Activated CD4-positive, alpha-beta T cell treated with anti-CD3 and anti-CD28 coated beads, Interleukin-10, Interleukin-2, amounts not matched to agents 100 ng/mL and 50 ng/mL, durations not matched to agents 16 hours and 8 hours (primary cell): ENCODE measurements at places on chromosomes 5 and 9.

GRCh38 chr5:22908586-22908985 lies 55.4 kb upstream of the CDH12 start:
- no peak for DNase-seq

GRCh38 chr5:152094716-152095115 lies 170.1 kb upstream of the GLRA1 start:
- DNase-seq, result no peak

DNA sequence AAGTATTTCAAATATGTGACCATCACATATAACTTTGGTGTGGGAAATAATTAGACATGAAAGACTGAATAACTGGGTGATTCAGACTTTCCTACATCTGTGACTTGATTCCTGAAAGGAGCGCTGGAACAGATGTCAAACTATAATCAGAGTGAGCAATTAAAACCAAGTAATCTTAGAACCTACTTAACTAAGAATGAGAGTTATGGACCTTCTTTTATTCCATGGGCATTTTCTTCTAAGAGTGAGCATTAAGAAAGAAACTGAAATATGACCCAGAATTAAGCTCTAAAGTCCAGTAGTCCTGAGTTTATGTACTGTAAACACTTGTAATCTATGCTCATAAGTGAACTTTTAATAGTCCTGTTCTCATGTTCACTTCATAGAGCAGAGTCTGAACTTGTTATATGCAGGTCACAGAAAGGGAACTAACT lies 68.4 kb downstream of the PAM start:
- no peak for DNase-seq

DNA sequence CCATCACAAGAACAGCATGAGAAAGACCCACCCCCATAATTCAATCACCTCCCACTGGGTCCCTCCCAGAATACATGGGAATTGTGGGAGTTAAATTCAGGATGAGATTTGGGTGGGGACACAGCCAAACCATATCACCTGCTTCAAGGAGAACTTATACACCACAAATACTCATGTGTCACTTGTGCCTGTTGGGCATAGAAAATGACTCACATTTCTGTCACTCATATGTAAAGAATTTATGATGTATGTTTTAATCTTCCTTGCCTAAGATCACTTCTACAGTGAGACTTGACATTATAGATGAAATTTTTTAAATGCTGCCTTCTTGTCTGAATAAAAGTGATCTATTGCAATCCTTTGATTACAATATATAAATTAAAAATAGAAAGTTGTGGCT lies 23.0 kb upstream of the PRDM6 start:
- no peak for DNase-seq

GRCh38 chr5:73307645-73308355 lies 134.8 kb downstream of the TMEM174 start:
- DNase-seq, result no peak

GRCh38 chr5:75681125-75681830 lies 36.0 kb downstream of the POC5 start:
- peak; percentile 47 for DNase-seq

- DNase-seq, result no peak
Measured at GRCh38 chr5:91028499-91028956, 354.6 kb downstream of the ARRDC3 start.

- DNase-seq, result no peak
Measured at GRCh38 chr5:17448877-17449276, 49.2 kb upstream of the TAF11L2 start.

GRCh38 chr5:81361600-81361999 lies 32.3 kb downstream of the ACOT12 start:
- DNase-seq, result no peak

- peak; percentile 35 for DNase-seq
Measured at GRCh38 chr5:54895816-54896341, 89.5 kb downstream of the ESM1 start.

- DNase-seq, result no peak
Measured at GRCh38 chr9:137136881-137137607, 1.9 kb upstream of the GRIN1 start.

DNA sequence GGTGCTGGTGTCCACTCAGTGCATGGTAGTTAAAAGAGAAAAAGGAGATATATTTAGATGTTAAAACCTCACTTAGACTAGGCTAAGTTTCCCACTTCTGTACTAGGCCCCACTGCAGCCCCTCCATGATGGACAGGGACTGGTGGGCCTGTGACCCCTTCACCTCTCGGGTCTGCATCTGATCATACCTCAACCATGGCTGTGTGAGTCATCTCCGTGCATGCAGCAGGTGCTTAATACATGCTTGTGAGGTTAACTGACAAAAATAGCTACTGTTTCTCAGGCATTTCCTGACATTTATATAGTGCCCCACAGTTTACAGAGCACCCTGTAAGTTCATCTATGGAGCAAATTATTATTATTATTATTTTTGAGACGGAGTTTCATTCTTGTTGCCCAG lies 8.4 kb upstream of the URM1 start:
- no peak for DNase-seq

GRCh38 chr5:132424167-132424880 lies 54.8 kb downstream of the SLC22A5 start:
- DNase-seq, result no peak

- DNase-seq, result no peak
Measured at GRCh38 chr9:28616310-28616709, 1043.0 kb upstream of the C9orf72 start.

DNA sequence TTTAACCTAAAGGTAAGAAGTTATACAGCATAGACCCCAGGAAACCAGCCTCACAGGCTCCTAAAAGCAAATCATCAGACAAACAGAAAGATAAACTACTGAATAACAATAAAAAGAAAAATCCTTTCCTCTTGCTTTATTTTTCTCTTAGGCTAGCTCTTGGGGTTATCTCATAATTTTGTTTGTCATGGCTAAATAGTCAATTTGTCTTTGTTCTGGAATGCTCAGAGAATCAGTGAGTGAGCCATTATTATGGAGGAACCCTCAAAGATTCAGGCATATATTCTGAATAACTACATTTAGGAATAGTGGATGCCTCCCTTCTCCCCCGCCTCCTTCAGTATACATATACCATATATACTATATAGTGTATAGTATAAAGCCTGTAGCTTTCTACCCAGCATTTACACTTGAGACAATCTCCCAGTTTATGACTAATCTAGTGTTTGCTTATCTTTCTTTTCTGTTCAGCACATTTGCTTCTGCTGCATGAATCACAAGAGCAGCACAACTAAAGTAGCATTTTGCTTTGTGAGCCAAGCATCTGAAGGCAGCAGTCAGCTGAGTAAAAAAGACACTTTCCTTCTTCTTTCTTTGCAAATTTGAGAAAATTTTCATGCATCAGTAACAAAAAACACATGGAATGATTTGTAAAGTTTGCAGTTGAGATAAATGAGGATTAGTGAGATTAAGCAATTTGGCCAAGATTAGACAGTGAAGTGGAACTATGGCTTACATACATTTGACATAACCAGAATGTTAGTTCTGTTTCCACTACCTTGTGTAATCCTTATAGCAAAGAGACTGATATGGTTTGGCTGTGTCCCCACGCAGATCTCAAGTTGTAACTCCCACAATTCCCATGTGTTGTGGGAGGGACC lies 45.3 kb upstream of the PPP3R2 start:
- DNase-seq, result no peak

GRCh38 chr5:75057561-75057960 lies 5.2 kb upstream of the GCNT4 start:
- DNase-seq, result peak; percentile 37

DNA sequence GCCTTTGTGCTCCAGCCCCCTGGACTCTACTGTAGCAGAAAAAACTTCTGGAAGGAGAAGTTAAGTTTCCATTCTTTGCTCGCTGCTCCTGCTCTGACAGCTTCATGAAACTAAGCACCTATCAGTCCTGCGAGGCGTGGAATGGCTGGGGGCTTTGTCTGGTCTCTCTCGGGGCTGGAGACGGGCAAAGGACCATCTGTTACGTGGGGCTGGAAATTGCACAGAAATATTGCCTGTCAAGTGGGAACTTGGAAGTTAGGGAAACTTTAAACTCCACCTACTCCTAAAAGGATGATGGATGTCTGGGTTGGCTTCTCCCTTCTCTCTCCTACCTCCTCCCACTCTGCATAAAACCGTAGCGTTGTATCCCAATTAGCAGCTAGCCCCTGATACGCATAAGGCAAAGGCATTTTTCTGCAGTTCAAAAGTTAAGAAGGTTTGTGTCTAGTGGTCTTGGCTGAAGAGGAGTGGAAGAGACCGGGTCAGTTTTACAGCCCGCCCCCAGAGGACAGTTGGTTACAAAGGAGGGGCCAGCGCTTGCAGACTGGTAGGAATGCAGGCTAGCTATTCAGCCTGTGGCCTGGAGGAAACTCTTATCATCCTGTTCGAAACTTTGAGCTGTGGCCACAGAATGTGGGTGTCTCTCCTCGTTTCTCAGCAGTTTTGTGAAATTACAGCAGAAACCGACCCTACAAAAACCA lies 1.3 kb downstream of the FBXL7 start:
- DNase-seq, result no peak

DNA sequence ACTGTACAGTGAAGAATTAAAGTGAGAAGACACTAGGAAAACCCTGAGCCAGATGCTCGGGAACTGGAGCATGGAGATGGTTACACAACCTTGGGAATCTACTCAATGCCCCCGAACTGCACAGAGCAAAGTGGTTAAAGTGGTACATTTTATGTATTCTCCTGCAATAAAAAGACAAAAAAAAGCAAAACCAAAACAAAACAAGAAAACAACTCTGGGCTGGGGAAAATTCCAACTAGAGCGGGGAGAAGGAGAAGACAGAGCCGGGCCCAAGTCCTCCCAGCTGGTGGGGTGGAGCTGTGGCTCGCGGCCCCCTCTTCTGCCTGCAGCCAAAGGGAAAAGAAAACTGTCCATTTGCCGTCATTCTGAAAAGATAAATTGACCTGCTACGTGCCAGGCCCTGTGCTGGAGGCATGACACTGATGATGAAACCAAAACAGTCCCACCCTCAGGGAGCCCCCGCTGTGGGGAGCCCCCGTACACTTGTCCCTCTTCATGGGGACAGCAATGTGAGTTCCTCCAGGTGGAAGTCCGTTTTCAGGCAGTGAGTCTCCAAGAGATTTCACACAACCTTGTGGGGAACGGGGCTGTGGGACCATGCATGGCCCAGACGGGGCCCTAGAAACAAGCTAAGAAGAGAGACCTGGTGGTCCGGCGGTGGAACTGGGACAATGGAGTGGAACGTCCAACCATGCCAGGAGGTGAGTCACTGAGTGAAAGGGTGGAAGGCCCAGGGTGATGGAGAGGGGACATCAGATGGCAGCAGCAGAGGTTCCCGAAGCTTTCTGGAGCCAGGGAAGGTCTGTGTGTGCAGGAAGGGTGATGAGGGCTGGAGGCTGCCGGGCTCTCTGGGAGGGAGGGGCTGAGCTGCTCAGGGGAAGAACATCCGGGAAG lies 114.8 kb upstream of the COL5A1 start:
- DNase-seq, result no peak

DNA sequence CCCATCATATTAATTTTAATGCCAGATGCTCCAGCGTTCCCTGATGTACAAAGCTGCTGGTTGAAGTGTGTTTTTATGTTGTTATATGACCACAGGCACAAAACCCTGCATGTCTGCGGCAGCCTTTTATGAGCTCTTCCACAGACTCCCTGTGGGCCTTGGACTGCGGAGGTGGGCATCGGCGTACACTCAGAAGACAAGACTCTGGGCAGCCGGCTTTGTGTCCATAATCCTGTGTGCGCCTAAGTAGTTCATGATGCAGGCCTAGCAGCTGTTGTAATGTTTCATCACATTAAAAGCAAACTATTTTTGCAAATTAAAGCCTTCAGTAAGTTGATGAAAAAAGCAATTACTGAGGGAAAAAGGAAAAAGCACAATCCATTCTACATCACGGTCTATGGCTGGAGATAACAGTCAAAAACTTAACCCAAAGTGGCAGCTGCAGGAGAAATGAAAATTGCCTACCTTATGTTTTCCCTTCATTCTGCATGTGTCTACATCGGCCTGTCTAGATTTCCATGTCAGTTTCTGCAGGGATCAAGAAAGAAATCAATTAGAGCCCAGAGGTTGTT lies 78.8 kb downstream of the SEMA6A start:
- no peak for DNase-seq

DNA sequence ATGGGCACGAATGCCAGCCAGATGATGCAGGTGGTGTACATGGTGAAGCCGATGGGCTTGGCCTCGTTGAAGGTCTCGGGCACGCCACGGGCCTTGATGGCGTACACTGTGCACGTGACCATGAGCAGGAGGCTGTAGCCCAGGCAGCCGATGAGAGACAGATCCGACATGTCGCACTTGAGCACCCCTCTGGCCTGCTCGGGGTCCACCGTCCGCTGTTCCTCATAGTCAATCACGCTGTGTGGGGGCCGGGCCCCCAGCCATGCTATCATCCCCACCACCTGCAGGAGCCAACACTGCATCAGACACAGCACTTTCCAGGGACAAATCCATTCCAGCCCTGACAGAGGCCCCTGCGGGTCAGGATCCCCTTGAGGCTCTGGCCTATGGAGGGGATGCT lies 12.2 kb downstream of the GRM6 start:
- no peak for DNase-seq

DNA sequence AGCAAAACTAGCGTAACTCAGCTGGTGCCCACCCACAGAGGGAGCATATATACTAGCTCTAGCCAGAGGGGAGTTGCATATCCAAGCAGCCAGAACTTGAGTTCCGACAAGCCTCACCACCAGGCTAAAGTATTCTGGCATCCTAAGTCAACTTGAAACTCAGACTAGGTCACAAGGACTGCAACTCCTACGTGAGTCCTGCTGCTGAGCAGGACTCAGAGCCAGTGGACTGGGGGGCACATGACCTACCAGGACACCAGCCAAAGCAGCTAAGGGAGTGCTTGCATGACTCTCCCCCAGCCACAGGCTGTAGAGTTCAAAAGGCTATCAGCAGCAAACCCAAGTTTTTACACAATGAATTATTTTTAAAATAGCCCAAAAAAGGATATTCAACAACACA lies 26.1 kb downstream of the SPDL1 start:
- no peak for DNase-seq

GRCh38 chr9:35656831-35657545 lies 831 bp downstream of the RMRP start:
- no peak for DNase-seq

DNA sequence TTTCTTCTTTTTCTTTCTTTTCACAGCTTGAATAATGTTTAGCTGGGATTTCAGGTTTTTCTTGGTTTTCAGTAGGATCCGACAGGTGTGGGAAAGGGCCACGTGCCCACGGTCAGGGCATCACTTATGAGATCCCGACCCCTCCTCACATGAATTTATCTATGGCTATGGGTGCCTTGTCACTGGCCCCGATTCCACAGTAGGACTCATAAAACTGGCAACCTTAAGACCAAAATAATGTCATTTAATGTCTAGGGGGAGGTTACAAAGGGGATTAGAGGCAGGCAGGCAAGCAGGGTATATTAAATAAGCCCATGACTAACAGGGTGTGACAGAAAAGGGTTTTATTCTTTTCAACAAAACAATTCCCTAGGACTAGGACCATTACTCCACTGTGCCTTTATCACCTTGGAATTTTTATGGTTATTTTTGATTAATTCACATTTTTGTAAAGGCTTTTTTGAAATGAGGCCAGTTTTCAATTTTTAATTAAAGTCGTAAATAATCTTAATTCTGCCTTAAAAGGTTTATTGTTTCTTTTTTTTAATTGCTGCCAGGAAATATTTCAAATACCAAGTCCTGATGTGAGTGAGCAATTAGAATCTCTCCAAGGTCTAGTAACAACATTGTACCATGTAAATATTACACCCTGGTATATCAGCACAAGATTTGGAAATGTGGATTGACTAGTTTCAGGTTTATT lies 370.4 kb downstream of the GLIS3 start:
- DNase-seq, result no peak
